ENCODE measurements at places on chromosomes 13 and 19.

DNA sequence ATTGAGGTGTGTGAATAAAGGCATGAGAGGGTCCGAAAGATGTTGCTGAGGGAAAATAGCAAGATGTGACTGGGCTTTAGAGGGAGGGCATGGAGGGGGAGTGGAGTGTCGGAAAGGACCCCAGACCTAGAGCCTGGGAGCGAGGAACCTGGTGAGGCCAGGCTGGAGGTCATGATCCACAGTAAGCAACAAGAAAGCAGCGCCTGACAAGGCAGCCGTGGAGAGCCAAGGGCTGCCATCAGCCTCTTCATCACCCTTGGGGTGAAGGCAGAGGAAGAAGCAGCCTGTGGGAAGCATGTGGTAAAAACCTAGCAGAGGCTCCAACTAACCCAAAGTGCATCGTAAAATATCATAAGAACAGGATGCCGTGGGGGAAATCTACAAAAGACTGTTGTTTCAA is 162.8 kb upstream of the SOX1 start:
- no peak for DNase-seq

GRCh38 chr13:40275155-40275554 is 391.3 kb downstream of the FOXO1 start:
- no peak for DNase-seq

DNA sequence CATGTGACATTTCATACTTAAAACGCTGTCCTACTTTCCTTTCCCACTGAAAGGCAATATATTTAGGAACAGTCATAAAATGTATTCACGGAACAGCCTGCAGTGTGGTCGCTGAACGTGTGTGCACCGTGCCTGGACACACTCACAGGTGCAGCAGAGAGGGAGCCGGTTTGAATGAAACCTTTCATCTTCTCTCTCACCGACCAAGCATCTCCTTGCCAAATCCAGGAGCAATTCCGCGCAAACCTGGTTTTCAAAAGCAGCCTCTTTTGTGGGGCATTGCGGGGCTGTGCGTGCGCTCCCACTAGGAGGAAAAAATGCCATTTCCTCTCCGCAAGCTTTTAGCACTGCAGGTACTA is 1.0 kb downstream of the DCLK1 start:
- no peak for DNase-seq

DNA sequence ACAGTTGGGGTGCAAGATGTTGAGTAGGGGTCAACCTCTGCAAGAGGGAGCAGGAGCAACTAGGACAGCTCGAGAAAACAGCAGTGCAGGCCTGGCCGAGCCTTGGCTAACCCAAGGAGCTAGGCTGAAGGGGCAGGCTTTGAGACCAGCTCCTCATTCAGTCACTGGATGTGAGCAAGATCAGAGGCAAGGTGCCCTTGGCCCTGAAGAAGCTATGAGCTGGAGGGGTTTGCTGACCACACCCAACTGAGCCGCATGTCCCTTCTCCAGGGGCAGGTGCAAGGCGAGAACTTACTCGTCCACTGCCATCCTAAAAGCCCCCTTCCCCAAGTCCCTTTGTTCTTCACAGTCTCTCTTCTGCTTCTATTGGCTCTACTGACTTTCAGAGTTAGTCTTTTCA is 126.1 kb upstream of the UBL3 start:
- no peak for DNase-seq

GRCh38 chr13:109715902-109716301 is 70.5 kb downstream of the IRS2 start:
- DNase-seq = no peak

- DNase-seq = no peak
Measured at GRCh38 chr13:37615276-37615675, 16.7 kb upstream of the POSTN start.

- DNase-seq = no peak
Measured at GRCh38 chr19:3963458-3964255, 7.2 kb downstream of the DAPK3 start.

DNA sequence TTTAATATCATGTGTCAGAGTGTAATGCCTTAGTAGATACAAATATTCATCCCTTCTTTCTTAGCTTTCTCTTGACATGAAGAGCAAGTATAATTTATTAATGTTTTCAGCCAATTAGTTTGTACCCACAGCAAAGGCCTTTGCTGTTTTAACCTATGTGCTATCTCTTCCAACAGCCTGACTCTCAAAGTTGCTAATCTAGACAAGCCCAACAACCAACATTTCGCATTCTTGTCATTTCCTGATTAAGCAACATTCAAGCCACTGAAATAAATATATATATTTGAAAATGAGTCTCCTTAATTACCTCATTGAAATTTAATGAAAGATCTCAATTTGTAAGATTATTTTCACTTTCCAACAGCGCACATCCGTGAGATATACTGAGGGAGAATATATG is 18.5 kb downstream of the EPSTI1 start:
- no peak for DNase-seq

Data from stimulated activated CD8-positive, alpha-beta memory T cell treated with anti-CD3 and anti-CD28 coated beads, Interleukin-15, amount 100 ng/mL, for 48 hours (primary cell).